AG08396 (cell line): ENCODE measurements at places on chromosomes 6 and 20.

DNA sequence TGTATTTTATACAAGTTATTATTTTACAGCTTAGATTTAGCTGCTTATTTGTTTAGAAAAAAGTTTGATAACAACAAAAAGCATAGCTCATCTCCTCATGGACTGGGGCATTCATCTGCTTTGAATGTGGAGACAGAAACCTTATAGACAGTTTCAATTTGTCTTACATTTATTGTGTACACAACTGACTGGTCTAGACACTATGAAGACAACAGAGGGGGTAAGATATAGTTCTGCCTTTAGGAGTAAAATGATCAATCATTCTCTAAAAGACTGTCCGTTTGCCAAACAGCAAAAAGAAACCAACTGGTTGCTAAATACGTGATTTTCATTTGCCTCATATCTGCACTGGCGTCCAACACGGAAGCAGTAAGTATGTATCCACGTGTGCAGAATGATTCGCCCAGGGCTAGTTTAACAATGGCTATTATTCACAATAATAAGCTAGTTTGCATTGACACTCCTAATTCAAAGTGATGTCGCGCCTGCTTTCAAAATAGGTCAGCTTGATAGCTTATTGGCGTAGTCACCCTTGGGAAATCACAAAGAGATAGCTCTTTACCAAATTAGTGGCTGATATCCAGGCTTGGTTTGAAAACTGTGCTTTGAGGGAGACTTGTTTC lies 153.6 kb downstream of the BMP2 start:
- DNase-seq = no peak

GRCh38 chr6:107033126-107033525 lies 5.1 kb downstream of the MTRES1 start:
- peak; percentile 39 for DNase-seq

GRCh38 chr6:11373208-11373607 lies 140.7 kb upstream of the NEDD9 start:
- DNase-seq = no peak

- no peak for DNase-seq
Observed at GRCh38 chr20:53580376-53581111, 13.1 kb downstream of the ZNF217 start.

DNA sequence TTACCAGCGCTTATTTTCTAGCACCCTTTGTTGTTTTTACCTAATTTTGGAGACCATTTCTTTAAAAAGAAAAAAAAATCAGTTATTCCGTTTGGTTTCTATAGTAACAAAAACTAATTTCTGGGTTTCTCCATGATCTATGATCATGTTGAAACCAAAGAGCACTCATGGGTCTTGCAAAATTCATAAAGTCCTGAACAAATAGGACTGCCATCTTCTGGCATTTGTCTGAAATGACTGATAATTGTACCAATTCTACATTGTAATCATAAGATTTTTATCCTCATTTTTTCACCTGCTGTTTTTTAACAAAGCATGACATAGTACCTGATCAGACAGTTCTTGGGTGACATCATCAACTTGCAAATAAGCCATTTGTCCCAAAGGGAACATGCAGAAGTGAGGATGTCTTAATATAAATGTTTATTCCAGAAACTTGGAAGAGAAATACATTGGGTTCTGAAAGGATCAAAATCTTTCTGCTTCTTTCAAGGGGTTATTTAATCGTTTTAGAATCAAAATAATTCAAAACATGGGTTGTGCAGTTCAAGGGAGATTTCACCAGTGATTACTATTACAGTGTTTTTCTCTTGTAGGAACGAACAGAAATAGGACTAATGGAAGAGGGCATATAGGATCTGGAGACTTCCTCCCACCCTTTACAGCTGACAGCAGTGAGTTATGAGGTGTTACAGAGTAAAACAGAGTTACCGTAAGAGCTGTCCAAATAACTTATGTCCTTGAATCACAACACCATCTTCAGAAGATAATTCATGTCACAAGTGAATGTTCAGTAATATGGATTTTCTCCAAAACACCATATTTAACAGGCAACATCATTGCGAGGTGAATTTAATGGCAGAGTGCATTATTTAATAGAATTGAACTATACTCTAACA lies 87.1 kb upstream of the GJE1 start:
- peak; percentile 12 for DNase-seq

- DNase-seq = peak; percentile 15
Observed at GRCh38 chr6:26394289-26394688, 7.8 kb upstream of the BTN3A1 start.

DNA sequence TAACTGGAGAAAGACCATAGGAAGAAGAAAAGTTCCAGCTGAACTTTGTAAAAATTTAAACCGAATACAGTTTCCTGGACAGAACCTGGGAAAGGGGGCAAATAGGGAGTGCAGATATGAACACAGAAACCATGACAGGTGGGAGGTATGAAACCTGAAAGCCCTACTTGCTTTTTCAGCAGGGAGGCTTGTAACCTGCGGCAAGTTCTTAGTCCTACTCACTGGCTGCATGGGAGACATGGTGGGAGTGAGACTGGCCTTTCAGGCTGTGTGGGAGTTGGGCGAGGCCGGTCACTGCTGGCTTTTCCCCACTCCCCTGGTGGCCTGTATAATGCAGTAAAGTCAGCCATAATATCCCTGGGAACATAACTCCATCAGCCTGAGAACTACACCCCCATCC lies 54.2 kb downstream of the ROS1 start:
- DNase-seq = no peak

DNA sequence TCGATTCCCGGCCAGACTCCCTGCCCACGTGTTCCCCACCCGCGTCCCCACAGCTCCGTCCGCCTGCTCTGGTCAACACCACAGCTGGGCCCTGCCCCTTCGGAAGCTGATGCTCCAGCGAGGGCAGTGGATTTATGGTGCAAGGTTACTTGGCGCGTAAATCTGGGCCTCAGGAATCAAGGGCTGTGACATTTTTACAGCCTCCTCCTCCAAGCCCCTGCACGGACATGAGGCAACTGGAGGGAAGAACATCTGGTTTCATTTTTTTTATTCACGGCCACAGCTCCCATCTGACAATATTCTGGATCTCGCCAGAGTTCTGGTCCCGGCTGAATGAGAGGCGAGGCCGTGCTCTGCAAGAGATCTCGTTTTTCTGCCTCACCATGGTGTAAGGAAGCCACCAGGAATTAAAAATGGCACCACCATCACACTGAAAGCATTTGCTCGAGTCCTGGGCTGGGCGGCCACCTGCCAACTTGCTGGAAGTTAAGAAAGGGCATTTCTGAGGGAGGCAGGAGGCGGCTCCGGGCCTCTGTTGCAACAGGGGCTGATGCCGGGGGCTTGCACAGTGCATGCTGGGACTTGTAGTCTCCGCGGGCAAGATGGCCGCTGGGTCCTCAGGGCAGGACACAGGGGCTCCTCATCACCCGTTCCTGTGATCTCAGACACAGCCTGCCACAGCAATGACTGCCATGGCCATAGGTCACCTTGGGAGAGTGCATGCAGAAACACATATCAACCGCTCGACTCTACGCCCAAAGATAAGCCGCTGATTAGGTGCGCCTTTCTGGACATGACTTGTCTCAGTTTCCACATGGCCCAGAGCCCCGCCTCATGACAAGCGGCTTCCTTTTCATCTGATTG lies 148.5 kb downstream of the LY86 start:
- peak; percentile 81 for DNase-seq

- DNase-seq = no peak
Observed at GRCh38 chr6:54070025-54070424, 41.2 kb upstream of the MLIP start.

GRCh38 chr6:102356170-102356569 lies 962.7 kb downstream of the GRIK2 start:
- no peak for DNase-seq

GRCh38 chr6:15269011-15269410 lies 23.1 kb downstream of the JARID2 start:
- DNase-seq = no peak

DNA sequence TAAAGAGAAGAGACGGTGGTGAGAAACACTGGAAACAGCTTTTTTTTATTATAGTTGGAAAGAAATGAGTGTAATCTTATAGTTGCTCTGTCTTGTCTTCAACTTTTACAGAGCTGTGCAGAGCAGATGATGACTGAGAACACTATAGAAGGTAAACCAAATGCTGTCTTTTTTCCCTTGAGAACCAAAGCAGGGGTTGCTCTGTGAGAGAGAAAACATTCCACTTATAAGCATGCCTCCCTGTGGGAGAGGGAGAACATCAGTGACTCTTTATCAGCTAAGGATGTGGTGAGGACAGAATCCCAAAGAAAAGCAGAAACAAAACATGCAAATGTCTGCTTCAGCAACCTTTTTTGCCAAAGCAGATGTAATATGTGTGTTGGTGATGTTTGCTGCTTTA lies 179.3 kb upstream of the HDDC2 start:
- DNase-seq = no peak

DNA sequence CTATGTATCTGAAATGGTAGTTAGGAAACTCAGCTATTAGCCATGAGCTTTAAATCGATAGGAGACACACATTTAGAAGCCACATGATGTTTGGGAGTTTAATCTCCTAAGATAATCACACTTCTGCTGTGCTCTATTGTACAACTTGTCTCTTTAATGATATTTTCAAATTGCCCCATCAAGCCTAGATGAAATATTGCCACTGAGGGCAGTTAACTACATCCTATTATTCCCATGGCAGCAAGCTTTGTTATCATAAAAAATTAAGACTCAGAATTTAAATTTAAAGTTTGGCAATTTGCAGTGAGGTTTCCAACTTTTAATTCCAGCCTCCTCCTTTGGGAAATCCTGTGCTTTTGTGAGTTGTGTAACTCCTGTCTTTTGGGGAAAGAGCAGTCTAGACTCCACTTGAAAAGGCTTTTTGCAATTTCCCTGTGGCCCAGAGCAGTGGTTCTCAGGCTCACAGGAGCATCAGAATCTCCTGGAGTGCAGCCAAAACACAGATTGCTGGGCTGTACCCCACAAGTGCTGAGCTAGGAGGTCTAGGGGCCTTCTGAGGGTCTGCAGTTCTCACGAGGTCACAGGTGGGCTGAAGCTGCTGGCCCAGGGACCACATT lies 792.4 kb downstream of the QKI start:
- no peak for DNase-seq

DNA sequence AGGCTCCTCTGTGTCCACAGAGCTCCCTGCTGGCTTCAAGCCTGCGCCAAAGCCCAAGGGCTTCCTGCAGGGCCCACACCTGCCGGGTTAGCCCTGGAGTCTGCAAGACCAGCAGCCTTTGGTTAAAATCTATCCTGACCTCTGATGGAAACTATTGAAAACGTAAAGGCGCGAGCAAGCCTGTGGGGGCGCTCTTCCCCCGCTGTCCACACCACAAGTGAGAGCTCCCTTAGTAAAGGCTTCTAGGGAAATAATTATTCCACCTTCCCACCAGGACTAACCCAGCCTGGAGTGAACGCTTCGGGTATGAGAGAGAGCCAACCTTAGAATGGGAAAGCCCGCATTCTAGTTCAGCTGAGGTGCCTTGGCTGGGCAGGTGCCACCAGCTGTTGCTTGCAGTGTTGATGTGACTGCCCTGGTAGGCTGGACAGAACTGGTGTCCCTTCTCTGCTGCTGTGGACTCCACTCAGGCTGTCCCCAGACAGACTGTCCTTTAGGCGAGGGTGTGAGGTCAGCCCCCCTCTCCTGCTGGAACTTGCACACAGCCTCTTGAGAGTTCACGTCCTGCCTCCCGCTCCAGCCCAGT lies 68.7 kb downstream of the SYTL3 start:
- peak; percentile 24 for DNase-seq

DNA sequence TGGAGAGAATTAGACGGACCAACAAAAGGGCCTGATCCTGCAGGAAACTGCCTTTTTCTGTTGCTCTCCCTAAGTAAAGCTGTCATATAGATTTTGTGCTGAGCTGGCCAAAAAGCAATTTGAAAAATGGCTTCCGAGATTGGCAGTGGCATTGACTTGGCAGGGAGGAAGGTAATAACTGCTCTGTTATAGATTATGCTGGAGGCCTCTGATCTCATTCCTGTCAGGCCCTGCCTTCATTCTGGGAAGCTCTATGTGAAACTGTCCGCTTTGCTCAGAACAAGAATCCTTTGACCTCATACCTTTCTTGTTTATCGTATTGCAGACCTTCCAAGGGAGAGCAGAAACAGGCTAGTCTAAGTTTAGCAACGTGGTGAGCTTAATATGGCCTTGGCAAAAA lies 234.4 kb downstream of the PHACTR1 start:
- no peak for DNase-seq

- DNase-seq = peak; percentile 51
Observed at GRCh38 chr6:116190550-116190949, 63.3 kb downstream of the TSPYL4 start.

DNA sequence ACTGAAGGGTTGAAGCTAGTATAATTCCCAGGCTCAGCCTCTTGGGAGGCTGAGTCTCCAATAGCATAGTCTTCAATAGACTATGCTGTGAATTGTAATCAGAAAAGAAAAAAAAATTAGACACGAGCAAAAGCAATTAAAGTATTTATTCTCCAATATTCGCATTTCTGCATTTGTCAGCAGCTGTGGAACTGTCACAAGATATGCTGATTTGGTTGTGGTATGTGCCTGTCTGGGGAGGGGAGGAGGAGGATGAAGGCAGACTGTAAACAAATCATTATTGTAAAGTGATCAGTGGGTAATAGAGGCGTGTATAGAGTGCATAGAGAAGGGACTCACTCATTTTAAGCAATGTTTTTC lies 10.1 kb upstream of the BICRAL start:
- DNase-seq = no peak

DNA sequence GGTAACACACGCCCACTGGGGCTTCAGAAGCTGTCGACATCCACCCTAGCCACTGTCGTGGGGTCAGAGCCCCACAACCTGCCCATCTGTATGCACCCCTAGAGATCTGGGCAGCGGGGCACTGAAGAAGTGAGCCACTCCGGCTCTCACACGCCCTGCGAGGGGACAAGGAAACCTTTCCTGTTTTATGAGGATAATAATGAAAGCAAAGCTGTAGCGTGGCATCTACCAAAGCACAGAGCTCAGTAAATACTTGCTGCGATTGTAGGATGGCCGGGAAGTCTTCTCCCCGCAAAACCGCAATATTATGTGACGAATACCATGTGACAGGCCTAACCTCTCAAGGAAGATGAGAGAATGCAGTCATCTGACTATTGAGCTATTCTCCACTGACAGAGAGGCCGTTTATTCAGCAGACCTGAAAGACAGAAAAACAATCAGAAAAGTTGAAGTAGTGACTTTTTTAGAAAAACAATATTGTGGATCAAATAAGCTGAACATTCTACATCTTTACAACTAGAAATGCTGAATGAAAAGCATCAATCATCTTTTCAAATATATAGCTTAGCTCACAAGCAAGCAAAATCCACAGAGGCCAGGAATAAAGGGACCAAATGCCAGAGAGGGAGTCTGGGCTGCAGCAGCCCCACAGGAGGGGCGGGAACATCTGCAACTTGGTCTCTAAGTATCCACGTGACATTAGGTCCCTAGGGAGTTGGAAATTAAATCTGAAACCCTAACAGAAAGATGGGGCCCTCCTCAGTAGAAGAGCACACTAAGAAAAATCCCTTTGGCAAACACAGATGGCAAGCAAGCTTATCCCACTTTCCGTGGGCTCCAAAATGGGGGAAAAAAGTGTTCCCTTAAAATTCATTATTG lies 207.8 kb downstream of the TTLL2 start:
- no peak for DNase-seq

- no peak for DNase-seq
Observed at GRCh38 chr6:33713786-33714185, 2.3 kb upstream of the UQCC2 start.

- DNase-seq = no peak
Observed at GRCh38 chr20:2149507-2149906, 47.9 kb downstream of the STK35 start.

- no peak for DNase-seq
Observed at GRCh38 chr6:107386340-107386739, 73.0 kb downstream of the PDSS2 start.
